ENCODE measurements at places on chromosomes 1 and 21.

DNA sequence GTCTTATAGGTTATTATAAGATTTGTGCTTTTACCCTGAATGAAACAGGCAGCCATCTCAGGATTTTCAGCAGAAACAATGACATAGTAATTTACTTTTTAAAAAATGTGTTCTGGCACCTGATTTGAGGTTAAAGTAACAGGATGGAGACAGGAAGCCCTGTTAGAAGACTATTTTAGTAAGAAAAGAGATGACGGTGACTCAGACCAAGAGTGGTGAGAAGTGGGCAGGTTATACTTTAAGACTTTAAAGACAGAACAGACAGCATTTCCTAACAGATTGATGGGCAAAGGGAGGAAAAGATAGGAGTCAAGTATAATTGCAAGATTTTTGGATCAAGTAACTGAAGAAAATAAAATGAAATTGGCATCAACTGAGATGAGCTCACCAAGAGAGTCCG is 436.8 kb upstream of the NR5A2 start:
- DNase-seq, result no peak

GRCh38 chr1:226489718-226490425 is 58.7 kb upstream of the STUM start:
- DNase-seq, result no peak

- DNase-seq, result no peak
These were observed 165.1 kb upstream of the CACNA1E start for GRCh38 chr1:181318022-181318857.

GRCh38 chr1:107762751-107763390 is 202.1 kb downstream of the VAV3 start:
- DNase-seq, result no peak

DNA sequence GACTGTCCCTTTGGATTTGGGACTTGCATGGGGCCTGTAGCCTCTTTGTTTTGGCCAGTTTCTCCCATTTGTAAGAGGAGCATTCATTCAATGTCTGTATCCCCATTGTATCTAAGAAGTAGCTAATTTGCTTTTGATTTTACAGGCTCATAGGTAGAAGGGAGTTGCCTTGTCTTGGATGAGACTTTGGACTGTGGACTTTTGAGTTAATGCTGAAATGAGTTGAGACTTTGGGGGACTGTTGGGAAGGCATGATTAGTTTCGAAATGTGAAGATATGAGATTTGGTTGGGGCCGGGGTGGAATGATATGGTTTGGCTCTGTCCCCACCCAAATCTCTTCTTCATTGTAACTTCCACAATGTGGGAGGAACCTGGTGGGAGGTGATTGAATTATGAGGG is 151.7 kb downstream of the PRDM2 start:
- DNase-seq, result no peak

DNA sequence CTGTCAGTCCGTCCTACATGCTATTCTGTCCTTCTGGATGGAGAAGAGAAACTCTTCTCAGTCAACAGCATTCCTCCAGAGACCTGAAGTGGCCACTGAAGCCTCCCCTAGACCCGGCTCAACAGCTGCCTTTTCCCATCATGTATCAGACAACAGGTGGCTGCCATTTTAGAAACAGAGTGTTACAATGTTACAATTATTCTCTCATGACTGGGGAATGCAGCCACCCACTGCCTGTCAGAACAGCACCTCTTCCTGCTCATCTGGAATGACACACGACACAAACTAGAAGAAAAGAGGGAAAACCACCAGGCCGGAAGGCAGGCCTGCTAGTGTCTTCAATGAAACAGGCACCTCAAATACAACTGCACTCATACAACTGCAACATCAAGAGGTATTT is 105.3 kb downstream of the PGBD5 start:
- DNase-seq, result no peak

DNA sequence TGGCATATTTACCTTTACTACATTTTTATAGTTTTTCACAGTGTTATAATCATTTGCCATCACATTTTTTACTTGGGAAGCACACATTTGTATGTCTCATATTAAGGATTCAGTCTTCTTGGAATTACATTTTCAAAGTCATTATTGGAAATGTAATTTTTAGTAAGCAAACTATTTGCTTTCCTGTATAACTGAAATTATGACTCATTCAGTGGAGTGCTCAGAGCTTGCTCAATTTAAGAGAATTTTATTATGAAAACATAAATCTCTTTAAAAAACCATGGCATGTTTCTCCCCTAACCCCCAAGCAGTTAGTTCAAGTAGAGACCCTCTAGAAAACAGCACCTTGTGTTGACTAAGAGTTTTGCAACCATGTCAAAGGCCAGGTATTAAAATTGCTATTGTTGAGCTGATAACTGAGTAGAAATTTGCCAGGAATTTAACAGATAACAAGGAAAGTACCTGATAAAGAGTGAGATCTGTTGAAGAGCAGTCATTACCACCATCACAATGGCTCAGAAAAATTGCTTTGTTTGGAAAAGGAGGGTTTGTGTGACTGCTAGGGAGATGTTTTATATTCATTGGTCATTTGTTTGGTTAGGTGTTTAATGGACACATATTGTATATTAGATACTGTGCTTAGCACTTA is 105.9 kb downstream of the KCNK2 start:
- no peak for DNase-seq

GRCh38 chr1:235073968-235074522 is 54.6 kb downstream of the TOMM20 start:
- peak; percentile 23 for DNase-seq

DNA sequence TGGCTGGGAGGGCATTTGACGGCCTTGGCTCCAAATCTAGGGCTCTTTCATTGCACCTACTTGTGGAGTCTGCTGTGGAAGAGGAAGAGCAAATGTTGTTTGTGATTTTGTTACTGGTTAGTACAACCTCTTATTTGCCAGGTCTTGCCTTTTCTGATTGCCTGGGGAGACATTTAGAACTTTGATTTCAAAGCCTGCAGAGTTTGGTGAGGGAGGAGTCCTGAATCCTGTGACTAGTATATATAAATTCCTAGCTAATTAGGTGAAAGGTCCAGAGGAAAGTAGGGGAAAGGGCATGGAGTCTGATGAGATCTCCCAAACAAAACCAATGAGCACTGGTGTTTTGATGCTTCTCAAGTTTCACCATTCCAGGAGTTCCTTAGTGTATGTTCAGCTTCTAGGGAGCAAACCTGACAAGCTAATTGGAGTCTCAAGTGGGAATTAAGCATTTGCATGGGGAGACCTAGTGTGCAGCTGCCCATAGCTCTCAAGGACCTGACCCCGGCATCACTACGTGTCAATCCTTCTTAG is 5.1 kb upstream of the HMGCS2 start:
- no peak for DNase-seq

- peak; percentile 45 for DNase-seq
These were observed 52.1 kb upstream of the ERRFI1 start for GRCh38 chr1:8078176-8078671.

- DNase-seq, result no peak
These were observed 777 bp downstream of the FLAD1 start for GRCh38 chr1:154983776-154984466.

DNA sequence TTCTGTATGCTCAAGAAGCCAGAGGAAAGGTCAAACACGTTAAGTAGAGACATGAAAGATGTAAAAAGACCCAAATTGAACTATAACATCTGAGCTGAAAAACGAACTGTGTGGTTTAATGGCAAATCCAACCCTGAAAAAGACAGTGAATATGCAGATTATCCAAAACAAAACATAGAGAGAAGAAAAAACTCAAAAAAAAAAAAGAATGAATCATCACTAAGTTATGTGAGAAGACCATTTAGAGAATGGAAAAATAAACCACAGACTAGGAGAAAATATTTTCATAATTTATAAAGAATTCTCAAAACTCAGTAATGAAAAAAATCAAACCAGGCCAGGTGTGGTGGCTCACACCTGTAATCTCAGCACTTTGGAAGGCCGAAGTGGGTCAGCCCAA is 253.3 kb downstream of the PLPP3 start:
- DNase-seq, result no peak

DNA sequence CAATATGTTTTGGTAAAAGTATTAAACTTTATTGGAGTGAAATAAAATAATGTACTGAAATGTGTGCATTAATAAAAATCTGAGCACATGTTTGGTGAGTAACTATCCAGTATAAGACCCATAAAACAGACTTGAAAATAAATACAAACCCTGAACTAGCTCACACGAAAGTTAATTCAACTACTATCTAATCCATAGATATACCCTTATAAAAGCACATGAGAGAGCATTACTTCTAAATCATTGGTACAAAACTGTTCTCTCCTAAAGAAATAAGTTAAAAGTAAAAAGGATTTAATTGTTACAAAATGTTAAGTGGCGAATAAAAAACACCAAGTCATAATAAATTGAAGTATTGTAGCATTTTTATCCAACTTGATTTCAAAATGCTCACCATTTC is 295.6 kb downstream of the PTPRC start:
- DNase-seq, result no peak

- peak; percentile 63 for DNase-seq
These were observed 156.6 kb upstream of the RAB4A start for GRCh38 chr1:229114315-229114714.

DNA sequence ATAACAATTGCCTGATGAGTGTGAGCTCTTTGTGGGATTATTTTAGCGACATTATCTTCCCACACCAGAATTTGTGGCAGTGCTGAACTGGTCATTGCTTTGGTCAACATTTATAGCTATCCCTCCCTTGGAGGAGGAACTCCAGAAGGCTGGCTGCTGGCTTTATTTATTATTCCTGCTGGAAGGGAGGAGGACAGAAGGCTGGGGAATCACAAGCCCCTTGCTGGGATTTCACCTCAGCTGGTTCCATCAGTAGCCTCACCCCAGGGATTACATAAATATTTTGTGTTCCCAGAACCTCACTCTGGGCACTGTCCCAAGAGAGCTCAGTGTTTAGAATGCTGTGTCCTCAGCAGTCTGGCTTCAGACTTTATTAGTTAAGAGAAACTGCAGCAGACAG is 102.8 kb upstream of the C1orf21 start:
- DNase-seq, result no peak

GRCh38 chr21:43572446-43572845 is 86.8 kb downstream of the HSF2BP start:
- DNase-seq, result no peak

GRCh38 chr1:34113362-34113761 is 51.7 kb downstream of the CSMD2 start:
- DNase-seq, result peak; percentile 5

- no peak for DNase-seq
These were observed 1.5 kb upstream of the ATXN7L2 start for GRCh38 chr1:109482242-109482641.

GRCh38 chr1:94702442-94702815 is 117.7 kb upstream of the SLC44A3 start:
- no peak for DNase-seq

DNA sequence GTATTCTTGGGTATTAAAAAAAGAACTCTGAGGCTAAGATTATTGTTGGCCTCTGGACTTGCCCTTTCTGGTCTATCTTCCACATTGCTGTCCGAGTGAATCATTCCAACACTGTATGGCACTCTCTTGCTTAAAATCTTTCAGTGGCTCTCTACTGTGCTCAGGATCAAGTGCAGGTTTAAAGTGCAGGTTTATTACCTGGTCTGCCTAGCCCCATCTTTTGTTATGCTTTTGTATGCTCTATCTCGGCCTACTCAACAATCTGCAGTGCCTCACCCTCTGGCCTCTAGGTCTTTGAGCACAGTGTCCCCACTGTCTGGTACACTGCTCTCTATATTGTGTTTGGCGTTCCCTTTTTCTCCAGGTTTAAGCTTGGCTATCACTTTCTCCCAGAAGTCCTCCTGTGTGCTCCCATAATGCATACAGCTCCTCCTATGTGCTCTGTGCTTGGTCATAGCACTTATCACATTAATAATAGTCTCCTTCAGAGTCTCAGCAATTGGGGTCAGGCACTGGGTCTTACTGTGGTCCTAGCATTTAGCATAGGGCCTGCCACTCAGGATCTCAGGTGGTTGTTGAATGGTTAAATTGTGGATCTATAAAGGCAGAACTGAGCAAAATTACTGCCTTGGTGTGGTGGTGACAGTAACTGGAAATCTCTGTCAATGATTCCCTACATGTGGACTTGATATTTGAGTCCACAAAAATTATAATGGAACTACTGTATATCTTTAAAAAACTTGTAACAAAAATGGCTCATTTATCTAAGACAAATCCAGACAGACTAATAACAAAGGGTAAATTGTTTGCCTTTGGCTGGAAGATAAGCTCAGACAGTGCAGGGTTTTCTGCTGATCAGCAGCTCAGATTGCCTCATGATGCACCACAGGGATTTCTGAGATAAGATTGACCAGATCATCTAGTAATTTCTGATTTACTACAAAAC is 10.6 kb upstream of the LDLRAD1 start:
- no peak for DNase-seq

DNA sequence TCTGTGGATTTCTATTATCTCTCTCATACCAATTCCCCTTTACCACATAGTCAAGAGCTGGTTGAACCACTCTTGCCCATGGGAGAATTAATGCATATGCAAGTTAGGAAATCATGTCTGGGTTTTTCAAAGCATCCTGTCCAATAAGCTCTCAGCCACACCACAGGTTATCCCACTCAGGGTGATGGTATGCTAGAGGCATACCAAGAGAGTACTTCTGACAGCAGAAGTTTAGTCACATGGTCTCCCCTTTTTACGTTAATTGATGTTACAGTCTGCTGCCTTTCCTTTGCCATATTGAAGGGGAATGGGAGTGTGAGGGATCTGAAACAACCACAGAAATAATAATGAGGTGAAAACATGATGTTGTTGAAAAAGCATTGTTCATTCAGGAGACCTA is 135.8 kb upstream of the PBX1 start:
- DNase-seq, result no peak
